ENCODE measurements at places on chromosomes 16 and 17.

- DNase-seq: no peak
Observed at GRCh38 chr17:79389896-79390295, 221.0 kb downstream of the RBFOX3 start.

- DNase-seq: no peak
Observed at GRCh38 chr16:48810436-48810802, 200.4 kb upstream of the N4BP1 start.

DNA sequence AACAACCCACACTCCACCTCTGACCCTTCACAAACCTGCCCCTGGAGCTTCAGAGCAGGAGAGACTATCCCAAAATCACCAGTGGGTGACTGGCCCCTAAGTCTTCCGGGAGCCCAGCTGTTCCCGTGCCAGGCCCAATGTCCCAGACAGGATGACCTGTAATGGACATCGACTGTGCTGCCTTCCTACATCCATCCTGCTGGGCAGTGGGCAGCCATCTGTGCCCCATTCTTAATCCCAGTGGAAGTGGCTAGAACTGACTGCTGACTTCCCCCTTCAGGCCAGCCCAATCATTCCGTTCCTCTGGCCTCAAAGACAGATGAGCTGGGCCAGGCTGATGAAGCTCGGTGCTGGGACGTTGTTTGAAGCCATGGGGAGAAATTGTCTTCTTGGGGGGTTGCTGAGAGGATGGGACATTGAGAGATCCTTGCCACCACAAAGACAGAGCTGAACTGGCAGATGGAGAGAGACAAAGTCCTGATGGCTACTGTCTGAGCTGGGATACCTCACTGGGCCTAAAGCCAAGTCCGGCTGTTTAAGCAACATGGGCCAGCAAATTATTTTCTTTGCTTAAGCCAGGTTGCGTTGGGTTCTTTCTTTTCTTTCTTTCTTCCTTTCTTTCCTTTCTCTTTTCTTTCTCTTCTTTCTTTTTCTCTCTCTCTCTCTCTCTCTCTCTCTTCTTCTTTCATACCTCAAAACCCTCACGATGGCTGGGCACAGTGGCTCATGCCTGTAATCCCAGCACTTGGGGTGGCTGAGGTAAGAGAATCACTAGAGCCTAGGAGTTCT, 17.9 kb upstream of the ALOX15B start:
- DNase-seq: no peak

DNA sequence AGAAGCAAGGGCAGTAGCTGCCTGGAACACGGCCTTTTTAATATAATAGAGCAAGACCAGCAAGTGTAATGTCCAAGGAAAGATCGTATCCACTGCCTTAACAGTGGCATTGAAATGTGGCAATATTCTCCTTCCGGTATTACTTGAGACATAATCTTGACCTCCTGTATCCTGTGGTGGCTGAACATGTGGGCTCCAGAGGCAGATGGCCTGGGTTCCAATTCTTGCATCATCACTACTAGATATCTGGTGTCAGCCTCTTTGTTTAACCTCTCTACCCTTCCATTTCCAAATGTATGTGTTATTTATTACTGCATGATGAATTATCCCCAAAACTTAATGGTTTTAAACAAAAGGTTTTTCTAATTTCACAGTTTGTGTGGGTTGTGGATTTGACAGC, 3.5 kb upstream of the CDYL2 start:
- DNase-seq: no peak

- DNase-seq: no peak
Observed at GRCh38 chr17:80794281-80795089, 197.2 kb upstream of the CHMP6 start.

GRCh38 chr17:76682296-76682695, 28.5 kb downstream of the MXRA7 start:
- DNase-seq: no peak

GRCh38 chr16:54657709-54658102, 273.0 kb upstream of the IRX5 start:
- no peak for DNase-seq

DNA sequence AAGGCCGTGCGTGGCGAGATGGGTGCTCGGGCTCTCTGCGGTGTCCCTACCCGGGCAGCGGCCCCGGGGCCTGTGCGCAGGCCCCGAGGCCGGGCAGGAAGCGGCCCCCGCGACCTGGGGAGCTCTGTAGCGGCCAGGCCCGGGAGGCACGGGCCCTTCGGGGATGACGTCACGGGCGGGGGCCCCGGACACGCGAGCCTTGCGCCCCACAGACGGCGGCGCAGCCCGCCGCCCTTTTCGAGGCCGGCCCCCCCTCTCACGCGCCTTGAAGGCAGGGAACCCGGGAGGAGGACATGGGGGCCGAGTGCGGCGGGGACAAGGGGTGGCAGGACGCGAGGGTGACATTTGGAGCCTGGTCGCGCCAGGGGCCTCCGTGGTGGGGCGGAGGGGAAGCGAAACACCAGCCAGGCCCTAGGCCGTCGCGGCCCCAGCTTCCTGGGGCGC, 1.1 kb downstream of the RAI1 start:
- DNase-seq: no peak

DNA sequence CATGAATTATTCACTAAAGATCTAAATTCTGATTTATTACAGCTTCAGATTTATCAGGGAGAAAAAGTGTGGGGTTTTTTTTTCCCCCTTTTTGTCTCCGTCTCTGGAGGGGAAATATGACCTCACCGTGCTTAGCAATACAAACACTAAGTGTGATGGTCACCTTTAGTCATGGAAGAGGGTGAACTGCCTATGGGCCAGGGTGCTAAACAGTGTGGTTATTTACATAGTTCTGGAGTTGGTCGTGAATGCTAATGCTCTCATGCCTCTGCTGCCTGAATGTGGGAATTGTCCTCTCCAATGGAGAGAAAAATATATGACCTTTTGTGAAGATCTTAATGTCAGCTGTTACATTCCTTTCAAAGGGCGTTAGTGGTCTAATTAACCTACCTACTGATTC, 44.8 kb upstream of the MSI2 start:
- DNase-seq: peak; percentile 16

DNA sequence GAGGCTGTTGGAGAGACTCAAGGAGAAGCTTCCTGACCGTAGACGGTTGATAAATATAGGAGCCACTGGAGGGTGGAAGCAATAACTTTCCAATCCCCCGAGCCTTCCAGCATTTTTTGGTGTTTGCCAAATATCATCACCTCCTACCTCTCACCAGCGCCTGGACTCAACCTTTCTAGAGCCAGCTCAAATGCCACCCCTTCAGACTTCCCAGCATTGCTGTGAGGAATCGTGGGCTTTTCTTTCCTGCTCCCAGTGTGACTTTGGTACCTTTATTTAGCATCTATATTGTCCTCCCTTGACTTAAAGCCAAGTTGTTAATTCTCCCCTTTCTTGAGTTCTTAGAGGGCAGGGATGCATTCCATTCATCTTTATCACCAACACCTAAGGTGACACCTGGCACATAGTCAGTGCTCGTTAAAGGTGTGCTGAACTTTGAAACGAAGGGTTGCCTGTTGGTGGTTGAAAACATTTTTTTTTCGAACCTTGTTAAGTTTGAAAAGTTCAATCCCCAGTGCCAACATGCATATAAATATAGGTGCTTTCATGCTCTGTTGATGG, 35.3 kb upstream of the CCR7 start:
- no peak for DNase-seq

GRCh38 chr17:36008998-36009665, 7.8 kb upstream of the CCL15 start:
- no peak for DNase-seq

DNA sequence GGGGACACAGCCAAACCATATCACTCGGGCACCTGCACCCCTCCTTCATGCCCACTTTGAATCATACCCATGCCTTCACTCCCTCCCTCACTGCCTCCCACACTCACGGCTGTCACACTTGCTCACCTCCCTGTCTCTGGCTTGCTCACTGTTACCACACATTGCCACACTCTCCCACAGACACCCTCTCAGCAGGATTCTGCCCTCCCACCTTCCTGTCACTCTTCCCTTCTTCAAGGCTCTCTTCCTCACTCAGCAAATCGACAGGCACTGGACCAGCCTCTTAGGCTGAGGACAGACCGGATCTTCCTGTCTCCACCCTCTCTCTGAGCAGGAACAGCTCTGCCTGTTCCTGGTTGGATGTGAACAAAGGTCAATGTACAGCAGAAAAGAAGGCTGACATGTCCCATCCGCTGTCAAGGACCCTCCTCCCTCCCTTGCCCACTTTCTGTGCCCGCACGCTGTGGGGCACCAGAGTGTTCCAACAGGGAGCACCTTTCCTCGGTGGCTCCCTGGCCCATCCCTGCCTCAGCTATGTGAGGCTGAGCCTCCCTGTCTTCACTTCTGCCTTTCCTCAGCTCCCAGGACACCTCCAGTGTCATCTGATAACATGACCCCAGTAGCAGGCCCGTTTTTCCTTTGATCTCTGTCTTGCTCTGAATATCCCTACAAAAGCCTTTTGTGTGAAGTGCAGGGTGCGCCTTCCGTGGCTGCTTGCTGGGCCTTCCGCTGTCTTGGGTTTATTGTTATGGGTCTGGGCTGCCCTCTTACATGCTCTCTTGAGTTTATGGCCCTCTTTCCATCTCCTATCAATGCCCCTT, 47.0 kb downstream of the CCDC182 start:
- DNase-seq: no peak

GRCh38 chr17:45021607-45022287, 29.7 kb downstream of the DCAKD start:
- peak; percentile 17 for DNase-seq

GRCh38 chr17:40485851-40486521, 15.4 kb downstream of the TNS4 start:
- DNase-seq: peak; percentile 64

GRCh38 chr17:62219221-62219899, 154.3 kb upstream of the MED13 start:
- no peak for DNase-seq

DNA sequence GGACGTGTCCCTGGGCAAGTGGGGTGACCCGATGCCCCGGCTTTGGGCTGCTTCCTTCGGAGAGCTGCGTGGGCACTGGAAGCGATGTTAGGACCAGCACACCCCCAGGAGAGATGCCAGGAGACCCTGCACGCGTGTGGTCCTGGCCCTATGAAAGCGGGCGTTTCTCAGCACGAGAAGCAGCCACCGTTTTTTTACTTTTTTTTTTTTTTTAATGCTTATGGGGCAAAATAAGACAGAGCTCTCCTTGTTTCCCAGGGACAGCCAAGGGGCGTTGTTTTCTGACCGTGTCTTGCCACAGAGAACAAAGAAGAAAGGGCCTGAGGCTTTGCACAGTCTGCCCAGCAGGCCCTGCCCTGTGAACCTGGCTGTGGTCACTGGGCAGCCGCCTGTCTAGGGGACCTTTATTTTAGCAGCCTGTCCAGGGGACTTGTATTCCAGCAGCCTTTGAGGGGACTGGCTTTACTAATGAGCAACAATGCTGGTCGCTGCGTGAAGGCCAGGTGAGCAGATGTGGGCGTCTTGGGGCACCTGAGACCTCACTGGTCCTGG, 996 bp downstream of the SLC25A10 start:
- DNase-seq: no peak

DNA sequence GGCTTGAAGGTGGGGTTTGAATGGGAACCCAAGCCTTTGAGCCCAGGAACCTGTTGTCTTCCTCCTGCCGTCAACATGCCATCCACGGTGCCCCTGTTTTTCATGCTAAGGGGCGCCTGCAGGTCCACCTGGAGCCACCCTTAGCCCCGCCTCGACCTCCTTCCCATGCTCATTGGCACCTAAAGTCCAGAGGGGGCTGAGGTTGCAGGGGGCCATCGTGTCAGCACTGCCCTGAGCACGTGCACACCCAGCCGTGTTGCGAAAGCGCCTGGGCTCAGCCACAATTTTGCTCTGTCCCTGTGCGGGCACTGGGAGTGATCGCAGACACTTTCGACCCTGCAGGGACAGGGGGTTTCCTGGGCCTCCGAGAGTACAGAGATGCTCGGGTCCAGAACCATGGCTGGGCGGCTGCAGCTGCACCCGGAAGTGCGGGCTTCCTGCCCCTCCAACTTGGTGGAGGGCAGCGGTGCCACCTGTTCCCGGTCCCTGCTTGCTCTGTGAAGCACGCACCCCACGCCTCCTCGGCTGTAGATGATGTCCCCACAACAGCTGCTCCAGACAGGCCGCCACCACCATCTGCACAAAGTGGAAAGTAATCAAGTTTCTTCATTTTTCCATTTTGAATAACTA, 454.7 kb downstream of the CDH8 start:
- no peak for DNase-seq

DNA sequence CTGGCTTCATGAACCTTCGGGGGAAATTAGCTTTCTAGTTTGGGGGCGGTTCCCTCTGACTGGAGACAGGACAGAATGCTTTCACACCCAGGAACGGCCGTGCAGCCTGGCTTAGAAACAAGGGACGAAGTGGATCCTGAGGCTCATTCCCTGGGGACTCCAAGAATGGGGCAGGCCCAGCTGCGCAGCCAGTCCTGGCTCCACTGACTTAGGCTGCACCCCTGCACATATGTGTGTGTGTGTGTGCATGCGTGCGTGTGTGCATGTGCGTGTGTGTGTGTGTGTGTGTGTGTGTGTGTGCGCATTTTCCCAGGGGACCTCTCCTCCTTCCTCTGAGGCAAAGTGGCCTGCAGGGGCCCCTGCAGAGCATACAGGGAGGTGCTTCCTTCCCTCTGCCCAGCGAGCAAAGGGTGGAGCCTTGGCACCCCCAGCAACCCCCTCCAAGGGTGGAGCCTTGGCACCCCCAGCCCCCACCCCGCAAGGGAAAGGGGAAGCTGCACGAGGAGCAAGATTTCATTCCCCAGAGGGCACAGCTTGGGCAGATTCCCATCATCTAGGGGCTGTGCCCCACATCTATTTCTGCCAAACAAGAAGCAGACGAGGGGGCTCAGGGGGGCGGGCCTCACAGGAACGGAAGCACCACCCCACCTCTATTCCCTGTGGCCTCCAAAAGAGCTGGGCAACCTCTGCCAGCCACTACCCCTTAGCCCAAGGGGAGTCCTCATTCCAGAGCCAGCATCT, 97.6 kb upstream of the CBX4 start:
- no peak for DNase-seq

DNA sequence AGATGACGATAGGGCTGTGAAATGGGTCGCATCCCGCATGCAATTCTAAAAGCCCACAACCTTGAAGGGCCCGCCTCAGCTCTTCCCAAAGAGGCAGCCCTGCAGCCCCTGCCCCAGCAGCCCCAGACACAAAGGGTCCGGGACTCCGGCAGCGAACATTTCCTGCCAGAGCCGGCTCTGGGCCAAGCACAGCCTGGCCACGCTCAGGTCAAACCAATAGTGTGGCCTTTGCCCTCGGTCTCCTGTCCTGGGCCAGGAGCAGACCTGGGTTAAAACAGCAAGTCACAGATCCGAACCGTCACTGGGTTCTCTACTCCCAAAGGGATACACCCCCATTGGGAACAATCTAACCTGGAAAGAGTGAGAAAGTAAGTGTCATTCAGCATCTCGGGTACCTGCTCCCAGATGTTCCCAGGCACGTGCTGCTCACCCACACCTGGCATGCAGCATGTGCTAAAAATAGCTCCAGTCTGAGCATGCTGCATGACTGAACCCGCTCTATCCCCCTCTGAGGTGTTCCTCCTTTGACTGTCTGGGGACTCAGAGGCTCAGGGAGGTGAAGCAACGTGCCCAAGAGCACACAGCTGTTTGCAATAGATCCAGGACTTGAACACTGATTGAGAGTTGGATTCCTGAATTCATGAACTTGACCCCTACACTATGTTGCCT, 22.2 kb upstream of the ATP2A3 start:
- DNase-seq: no peak

- DNase-seq: no peak
Observed at GRCh38 chr16:81873843-81874752, 95.0 kb downstream of the PLCG2 start.

Data from NCI-H2029 (cell line).